Fibroblast of upper back skin (primary cell): ENCODE measurements at places on chromosomes 6 and 20.

GRCh38 chr6:29847871-29848630, 20.4 kb downstream of the HLA-G start:
- DNase-seq = peak; percentile 31

DNA sequence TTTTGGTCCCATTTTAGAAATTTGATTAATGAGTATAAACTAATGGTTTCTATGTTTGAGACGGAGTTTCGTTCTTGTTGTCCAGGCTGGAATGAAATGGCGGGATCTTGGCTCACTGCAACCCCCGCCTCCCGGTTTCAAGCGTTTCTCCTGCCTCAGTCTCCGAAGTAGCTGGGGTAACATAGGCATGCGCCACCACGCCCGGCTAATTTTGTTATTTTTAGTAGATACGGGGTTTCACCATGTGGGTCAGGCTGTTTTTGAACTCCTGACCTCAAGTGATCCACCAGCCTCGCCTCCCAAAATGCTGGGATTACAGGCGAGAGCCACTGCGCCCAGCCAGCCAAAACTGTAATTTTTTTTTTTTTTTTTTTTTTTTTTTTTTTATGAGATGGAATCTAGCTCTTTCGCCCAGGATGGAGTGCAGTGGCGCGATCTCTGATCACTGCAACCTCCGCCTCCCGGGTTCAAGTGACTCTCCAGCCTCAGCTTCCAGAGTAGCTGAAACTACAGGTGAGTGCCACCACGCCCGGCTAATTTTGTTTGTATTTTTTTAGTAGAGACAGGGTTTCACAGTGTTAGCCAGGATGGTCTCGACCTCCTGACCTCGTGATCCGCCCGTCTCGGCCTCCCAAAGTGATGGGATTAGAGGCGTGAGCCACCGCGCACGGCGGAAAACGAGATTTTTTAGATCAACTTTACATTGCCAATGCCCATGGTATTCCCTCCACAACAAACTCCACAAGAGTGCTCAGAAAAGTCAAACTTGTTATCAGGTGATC, 127.8 kb downstream of the HFE start:
- no peak for DNase-seq

- DNase-seq = no peak
Measured at GRCh38 chr20:53629436-53629835, 35.8 kb upstream of the ZNF217 start.

- no peak for DNase-seq
Measured at GRCh38 chr20:1959156-1959555, 34.7 kb downstream of the PDYN start.

GRCh38 chr6:144630857-144631256, 345.7 kb downstream of the UTRN start:
- no peak for DNase-seq

GRCh38 chr6:108677357-108677756, 116.6 kb downstream of the FOXO3 start:
- DNase-seq = peak; percentile 40

GRCh38 chr6:131290955-131291354, 155.7 kb downstream of the AKAP7 start:
- DNase-seq = no peak

GRCh38 chr6:41723530-41724227, 11.7 kb downstream of the TFEB start:
- DNase-seq = peak; percentile 89

DNA sequence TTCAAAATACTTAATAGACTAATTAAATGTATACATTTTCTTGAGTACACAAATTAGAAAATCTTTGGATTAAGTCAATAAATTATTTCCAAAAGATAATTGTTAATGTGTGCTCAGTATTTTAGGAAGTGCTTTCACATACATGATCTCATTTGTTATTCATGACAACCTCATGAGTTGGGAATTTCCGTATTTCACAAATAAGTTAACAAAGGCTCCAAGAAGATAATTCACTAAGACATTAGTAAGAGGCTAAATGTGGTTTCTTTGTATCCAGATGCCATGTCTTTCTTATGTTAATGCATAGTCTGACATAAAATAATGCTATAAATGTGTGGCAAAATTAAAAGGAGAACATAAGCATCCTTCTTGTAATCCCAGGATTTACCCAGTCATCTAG, 79.5 kb upstream of the TCF21 start:
- peak; percentile 51 for DNase-seq

DNA sequence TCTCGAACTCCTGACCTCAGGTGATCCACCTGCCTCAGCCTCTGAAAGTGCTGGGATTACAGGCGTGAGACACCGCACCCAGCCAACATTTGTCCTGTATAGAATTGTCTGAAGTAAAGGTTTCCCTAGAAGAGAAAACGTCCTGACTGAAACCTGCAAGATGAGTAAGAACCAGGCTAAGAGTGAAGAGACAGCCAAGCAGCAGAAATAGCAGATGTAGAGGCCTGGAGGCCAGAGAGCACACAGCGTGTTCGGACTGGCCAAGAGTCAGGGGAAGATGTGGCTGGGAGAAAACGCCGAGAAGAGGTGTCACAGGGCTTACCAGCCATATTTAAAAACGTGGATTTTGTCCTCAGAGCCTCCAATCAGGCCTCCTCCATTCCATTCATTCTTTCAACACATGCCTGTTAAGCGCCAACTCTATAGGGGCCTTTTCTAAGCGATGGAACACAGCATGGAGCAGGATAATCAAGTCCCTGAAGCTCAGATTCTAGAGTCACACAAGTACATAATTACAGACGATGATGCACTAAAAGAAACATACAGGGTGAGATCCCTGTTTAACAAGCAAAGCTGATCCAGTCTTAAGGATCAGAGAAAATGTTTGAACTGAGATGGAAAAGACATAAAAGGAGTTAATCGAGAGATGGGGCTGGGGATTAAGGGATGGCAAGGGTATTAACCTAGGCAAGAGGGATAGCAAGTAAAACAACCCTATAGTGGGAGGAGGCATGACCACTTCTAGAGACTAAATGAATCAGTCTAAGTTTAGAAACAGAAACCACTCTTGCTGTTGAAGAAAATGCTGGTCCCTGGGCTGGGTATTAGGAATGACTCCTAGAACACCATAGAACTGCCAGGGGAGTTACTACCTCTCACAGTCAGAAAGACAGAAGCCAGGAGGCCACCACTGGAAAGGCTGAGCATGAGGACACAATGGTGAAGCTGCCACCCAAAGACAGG, 4.8 kb downstream of the ZCCHC3 start:
- DNase-seq = no peak

DNA sequence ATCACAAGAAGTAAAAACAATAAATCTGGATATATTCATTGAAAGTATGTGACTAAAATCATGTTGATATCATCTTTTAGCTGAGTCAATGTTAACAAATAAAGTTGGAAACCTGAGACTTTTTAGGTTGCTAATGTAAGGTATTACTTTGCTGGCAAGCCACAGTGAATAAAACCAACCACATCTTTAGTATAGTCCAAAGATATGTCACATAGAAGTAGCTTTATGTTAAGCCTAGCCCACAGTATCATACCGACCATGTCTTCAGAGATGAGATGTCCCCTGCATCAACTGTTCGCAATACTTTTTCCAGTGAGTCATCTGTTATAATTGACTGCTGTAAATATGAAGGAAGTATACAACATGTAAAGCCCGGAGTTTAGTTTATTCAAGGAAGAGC, 107.6 kb upstream of the MCHR2 start:
- peak; percentile 82 for DNase-seq

DNA sequence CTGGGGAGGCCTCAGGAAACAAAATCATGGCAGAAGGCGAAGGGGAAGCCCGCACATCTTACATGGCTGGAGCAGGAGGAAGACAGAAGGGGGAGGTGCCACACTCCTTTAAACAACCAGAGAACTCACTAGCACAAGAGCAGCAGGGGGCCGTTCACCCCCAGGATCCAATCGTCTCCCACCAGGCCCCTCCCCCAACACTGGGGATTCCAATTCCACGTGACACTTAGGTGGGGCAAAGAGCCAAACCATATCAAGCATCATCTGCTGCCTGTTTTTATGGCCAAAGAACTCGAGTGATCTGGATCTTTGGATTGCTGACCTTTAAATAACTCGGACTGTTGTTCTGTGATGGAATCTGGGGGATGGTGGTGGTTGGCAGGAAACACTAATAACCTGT, 28.0 kb downstream of the PNLDC1 start:
- DNase-seq = peak; percentile 65

DNA sequence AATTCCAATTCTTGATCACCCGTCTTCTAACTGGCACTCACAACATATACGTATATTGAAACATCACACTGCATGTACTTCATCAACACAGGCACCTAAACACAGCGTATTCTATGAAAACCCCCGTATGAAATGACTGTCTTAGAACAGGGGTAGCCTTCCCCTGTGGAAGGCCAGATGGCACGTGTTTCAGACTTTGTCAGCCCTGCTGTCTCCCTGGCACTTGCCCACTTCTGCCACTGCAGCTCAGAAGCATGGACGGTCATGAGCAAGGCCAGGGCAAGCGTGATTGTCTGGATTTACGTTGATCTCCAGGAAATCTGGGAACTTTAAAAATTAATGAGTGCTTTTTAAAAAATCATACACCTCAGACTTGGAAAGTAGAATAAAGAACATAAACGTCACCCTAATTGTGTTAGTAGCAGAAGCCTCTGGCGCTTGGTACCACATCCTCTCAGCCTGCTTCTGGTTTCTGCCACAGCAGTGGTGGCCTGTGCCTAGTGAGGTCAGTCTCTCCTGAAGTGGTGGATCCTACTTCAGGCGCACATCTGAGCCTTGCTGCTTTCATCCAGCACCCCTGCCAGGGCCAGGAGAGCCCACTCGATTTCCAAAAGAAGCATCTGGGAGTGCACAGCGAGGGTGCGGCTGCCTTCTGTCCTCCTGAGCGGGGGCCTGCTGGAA, 18.3 kb downstream of the PDE10A start:
- no peak for DNase-seq

DNA sequence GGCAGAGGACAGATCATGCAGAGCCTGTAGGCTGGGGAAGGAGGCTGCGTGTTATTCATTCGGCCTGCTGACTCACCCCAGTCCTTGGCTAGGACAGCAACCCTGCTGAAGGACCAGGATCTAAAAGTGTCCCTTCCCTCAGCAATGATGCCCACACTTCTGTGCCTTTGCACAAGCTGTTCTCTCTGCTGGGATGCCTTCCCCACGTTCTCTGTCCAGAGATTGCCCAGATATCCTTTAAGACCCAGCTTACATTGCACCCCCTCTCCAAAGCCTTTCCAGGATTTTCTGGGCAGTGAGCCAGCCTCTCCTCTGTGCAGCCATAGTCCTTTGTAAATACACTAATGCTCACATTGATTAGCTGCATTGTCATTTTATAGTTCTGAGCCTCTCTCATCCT, 99.3 kb upstream of the CHD6 start:
- no peak for DNase-seq
